ENCODE measurements at places on chromosomes 12 and 14. TPM values are rescaled to one million over a fixed set of nuclear protein-coding genes. Genes with fewer than 3 reads are reported as not detected.

ZC2HC1C gene
- total RNA-seq, result 6.7 TPM

DNA sequence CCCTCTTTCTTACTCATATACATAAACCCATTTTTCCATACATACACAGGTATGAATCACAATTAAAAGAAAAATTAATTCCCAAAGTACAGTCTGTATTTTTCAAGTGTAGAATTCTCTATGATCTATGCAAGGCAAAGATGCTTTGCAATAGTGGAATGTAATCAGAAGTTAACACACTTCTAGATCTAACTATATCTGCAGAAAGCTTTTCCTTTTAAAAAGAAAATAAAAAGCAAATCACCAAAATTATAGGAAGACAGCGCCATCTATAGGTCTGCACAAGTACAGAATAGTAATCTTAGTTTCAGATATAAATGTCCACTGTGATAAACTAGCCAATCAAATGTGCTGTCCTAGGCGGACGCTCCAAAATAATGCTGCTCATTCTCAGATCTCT lies 22.0 kb downstream of the SLC25A21 start:
- H3K4me1 ChIP-seq, result no peaks in the 10 kb centered on the region
- H3K4me3 ChIP-seq, result no peak overlapping the region
- no peaks in the 10 kb centered on the region for H3K36me3 ChIP-seq
- H3K27ac ChIP-seq, result no peak overlapping the region
- H3K27me3 ChIP-seq, result no peaks in the 10 kb centered on the region

DNA sequence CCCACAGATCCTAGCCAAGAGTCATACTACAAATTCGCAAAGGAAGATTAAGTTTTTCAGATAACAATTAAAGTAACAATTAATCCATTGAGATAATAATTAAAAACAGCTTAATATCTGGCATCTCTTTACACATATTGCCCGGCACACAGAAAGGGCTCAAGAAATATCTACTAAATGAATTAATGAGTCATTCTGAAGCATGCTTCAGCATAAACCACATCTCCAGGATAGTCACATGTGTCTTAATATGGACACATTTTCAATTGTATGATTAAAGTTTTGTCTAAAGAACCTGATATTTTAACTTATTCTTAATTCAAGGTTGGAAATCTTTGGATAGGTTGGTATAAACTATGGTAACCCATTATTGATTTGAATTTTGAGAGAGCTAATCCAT lies 9.6 kb downstream of the ITPR2 start:
- H3K36me3 ChIP-seq, result no peaks in the 10 kb centered on the region
- H3K4me3 ChIP-seq, result no peak overlapping the region
- no peak overlapping the region for H3K27ac ChIP-seq
- H3K27me3 ChIP-seq, result no peaks in the 10 kb centered on the region
- no peak for DNase-seq

GLT8D2 gene
- 36.5 TPM for total RNA-seq

GRCh38 chr14:19993438-19993837 lies 8.5 kb upstream of the OR4Q2 start:
- H3K27me3 ChIP-seq, result no peaks in the 10 kb centered on the region
- H3K4me3 ChIP-seq, result no peak overlapping the region
- H3K27ac ChIP-seq, result no peak overlapping the region
- H3K36me3 ChIP-seq, result no peaks in the 10 kb centered on the region

GRCh38 chr12:109697877-109698468 lies 15.7 kb upstream of the FAM222A start:
- no peaks in the 10 kb centered on the region for H3K36me3 ChIP-seq
- H3K4me1 ChIP-seq, result peaks cover 9% of the 10 kb centered on the region
- DNase-seq, result no peak
- H3K27me3 ChIP-seq, result no peaks in the 10 kb centered on the region
- no peak overlapping the region for H3K4me3 ChIP-seq
- no peak overlapping the region for H3K27ac ChIP-seq

B4GALNT1 gene
- total RNA-seq, result 2.5 TPM

KRT77 gene
- total RNA-seq, result not detected

DNA sequence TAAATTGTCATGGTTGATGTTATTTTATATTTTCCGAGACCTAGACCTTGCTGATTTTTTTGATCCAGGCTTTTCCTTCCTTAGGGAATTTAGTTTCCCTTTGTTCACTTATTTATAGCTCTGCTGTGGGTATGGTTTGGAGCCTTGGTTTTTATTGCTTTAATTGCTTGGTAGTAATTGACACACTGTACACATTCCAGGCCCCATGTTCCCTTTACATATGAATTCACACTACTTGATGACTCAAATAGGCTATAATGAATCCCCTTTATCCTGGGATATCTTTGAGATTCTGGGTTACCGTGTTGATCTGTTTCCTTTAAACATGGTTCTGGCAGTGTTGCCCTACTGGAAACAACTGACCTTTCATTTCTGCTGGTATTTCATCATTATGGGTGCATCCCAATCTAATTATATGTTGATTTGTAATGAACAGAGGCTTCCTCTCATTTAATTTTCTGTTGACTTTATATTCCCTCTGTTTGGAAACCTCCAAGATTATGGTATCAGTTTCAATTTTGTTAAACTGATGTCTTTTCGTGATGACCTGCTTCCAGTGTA lies 424.0 kb downstream of the RAD51B start:
- no peak for DNase-seq
- peak overlapping the region; percentile 54 for H3K27ac ChIP-seq
- H3K27me3 ChIP-seq, result no peaks in the 10 kb centered on the region
- H3K36me3 ChIP-seq, result no peaks in the 10 kb centered on the region

NRIP2 gene
- 1.1 TPM for total RNA-seq

DNA sequence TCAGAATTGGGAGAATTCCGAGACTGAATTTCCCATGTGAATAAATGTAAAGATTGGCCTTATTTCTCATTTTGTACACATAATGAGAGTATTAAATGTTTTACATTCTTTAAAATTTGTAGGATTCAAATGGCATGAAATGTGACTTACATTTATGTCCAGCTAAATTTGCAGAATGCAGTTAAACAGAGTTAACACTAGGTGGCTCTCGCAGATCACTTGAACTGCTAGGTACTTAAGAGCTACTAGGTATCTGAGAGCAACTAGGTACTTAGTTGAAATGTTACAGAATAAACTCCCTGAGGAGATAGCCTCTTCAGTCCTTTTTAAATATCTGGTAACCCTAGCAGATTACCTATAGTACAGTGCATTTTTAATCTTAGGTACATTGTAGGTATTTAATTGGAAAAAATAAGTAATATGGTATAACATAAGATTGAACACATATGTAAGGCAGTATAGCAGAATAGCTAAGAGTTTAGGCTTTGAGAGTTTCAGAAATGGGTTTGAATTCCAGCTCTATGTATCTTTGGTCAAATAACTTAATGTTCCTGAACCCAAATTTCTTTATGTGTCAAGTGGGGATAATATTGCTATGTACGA lies 73.8 kb downstream of the KIAA0586 start:
- H3K27ac ChIP-seq, result no peak overlapping the region
- H3K27me3 ChIP-seq, result no peaks in the 10 kb centered on the region
- no peaks in the 10 kb centered on the region for H3K4me1 ChIP-seq
- DNase-seq, result peak; percentile 87

KCNK13 gene
- total RNA-seq, result 1.4 TPM

GRCh38 chr12:128938886-128939285 lies 85.6 kb downstream of the GLT1D1 start:
- H3K27ac ChIP-seq, result no peak overlapping the region
- H3K27me3 ChIP-seq, result no peaks in the 10 kb centered on the region
- no peaks in the 10 kb centered on the region for H3K4me1 ChIP-seq
- DNase-seq, result no peak
- H3K4me3 ChIP-seq, result no peak overlapping the region

- H3K27me3 ChIP-seq, result no peaks in the 10 kb centered on the region
- no peaks in the 10 kb centered on the region for H3K4me1 ChIP-seq
- no peak overlapping the region for H3K27ac ChIP-seq
- DNase-seq, result no peak
- no peak overlapping the region for H3K4me3 ChIP-seq
Observed at GRCh38 chr12:130063866-130064265, 98.4 kb upstream of the FZD10 start.

LALBA gene
- total RNA-seq, result not detected

DNA sequence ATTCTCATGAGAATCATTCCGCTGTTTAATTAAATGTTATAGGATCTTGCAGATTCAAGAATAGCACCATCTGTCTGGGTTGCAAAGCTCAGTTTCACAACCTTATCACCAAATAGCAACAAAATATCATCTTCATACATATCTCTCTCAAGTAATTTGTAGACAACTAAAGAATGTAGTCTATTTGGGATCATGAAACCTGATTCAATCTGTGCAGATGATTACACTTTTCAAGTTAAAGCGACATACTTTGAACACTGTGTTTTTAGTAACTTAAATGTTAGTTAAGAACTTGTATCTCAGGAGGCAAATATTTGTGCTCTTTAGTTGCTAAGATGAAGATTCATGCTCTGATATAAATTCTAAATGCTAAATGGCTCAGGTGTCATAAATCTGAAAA lies 14.8 kb downstream of the MED13L start:
- H3K27ac ChIP-seq, result no peak overlapping the region
- DNase-seq, result no peak
- H3K4me1 ChIP-seq, result peaks cover 15% of the 10 kb centered on the region
- H3K27me3 ChIP-seq, result no peaks in the 10 kb centered on the region
- no peak overlapping the region for H3K4me3 ChIP-seq

DNA sequence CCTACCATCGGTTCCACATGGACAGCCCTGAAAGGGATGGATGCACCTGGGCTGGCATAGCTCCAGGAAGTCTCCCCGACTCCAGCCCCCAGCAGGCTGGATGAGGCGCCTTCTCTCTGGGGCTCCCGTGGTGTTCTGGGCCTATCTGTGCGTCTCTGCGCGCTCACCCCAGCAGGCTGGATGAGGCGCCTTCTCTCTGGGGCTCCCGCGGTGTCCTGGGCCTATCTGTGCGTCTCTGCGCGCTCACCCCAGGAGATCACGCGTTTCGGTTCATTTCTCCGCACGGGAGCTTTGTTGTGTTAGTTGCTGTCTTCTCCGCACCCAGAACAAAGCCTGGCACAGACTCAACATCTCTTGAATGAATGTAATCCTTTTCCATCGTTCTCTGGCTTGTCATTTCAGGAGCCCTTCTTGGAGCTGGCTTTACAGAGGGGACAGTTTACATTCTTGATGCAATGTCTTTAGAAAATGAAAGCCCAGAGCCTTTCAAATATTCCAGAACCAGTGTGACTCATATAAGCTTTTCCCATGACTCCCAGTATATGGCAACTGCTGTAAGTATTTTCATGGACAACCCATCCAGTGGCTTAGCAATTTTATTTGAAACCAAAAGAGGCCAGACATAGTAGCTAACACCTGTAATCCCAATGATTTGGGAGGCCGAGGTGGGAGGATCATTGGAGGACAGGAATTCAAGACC lies 40.3 kb downstream of the CFAP251 start:
- no peaks in the 10 kb centered on the region for H3K36me3 ChIP-seq
- no peak overlapping the region for H3K4me3 ChIP-seq
- no peaks in the 10 kb centered on the region for H3K27me3 ChIP-seq
- no peak overlapping the region for H3K27ac ChIP-seq

RPL10L gene
- not detected for total RNA-seq

TAS2R19 gene
- total RNA-seq, result 3.2 TPM

C1QL4 gene
- total RNA-seq, result not detected

SRRM4 gene
- total RNA-seq, result 0.20 TPM

DNA sequence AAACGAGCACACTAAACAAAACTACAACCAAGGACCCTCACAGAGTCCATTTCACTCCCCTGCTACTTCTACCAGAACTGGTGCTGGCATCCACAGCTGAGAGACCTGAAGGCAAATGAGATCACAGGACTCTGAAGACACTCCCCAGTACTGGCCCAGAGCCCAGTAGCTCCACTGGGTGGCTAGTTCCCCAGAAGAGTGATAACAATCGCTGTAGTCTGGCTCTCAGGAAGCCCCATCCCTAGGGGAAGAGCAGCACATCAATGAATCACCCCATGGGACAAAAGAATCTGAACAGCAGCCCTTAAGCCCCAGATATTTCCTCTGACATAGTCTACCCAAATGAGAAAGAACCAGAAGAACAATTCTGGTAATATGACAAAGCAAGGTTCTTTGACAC lies 190.7 kb upstream of the BMP4 start:
- no peaks in the 10 kb centered on the region for H3K4me1 ChIP-seq
- H3K4me3 ChIP-seq, result no peak overlapping the region
- H3K27ac ChIP-seq, result no peak overlapping the region
- no peak for DNase-seq

DNA sequence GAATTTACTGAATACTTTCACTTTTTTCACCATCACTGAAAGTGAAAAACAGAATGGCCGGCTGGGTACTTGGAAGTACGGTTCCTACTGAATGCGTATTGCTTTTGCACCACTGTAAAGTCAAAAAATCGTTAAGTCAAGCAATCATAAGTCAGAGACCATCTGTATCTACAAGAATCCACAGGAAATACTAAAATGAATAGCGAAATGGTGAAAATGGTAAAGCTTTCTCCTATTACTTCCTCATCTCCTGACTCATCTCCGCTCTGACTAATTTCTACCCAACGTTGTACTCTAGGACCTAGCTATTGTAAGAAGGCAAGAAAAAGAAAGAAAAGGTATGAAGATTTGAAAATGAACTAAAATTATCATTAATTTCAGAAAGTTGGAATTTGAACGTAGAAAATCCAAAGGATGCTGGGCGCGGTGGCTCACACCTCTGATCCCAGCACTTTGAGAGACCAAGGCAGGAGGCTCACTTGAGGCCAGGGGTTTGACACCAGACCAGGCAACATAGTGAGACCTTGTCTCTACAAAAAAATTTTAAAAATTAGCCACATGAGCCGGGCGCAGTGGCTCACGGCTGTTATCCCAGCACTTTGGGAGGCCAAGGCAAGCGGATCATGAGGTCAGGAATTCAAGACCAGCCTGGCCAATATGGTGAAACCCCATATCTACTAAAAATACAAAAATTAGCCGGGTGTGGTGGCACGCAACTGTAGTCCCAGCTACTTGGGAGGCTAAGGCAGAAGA lies 5.3 kb upstream of the CDCA4 start:
- no peaks in the 10 kb centered on the region for H3K36me3 ChIP-seq
- no peak overlapping the region for H3K27ac ChIP-seq
- no peak for DNase-seq
- H3K4me3 ChIP-seq, result no peak overlapping the region
- peaks cover 5% of the 10 kb centered on the region for H3K4me1 ChIP-seq

DNA sequence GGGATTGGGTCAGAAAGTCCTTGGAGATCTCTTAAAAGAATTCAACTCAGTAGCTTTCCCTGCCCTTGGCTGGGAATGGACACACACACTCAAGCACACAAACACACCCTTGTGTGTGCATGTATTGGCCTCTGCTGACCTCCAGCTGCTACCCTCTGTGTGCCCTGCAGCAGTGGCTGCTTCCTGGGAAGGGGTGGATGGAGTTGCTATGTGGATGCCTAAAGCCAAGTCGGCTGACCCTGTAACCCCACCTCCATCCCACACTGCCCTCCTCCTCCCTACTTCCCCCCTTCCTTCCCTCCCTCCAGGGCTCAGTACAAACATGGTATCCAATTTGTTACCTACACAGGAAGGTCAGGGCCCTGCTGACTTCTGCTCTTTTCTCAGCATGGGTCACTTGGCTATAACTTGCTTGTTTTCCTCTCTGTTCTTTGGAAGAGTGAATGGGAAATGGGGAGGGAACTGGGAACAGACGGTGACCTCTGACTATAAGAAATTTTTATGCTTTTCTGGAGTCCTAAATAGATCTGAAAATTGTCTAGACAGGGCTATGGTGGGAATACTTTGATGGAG lies 351.6 kb upstream of the TBX3 start:
- no peak overlapping the region for H3K27ac ChIP-seq
- H3K4me1 ChIP-seq, result peaks cover 2% of the 10 kb centered on the region
- no peaks in the 10 kb centered on the region for H3K27me3 ChIP-seq
- H3K4me3 ChIP-seq, result no peak overlapping the region
- no peaks in the 10 kb centered on the region for H3K36me3 ChIP-seq

FAM90A1 gene
- total RNA-seq, result 0.14 TPM

- H3K4me1 ChIP-seq, result no peaks in the 10 kb centered on the region
- peak overlapping the region; percentile 73 for H3K27ac ChIP-seq
- peak; percentile 35 for DNase-seq
- no peaks in the 10 kb centered on the region for H3K27me3 ChIP-seq
- H3K36me3 ChIP-seq, result no peaks in the 10 kb centered on the region
Observed at GRCh38 chr14:56118611-56119181, 485 bp downstream of the PELI2 start.

All from lung (tissue), 17 donors.